Stimulated activated CD4-positive, alpha-beta T cell treated with anti-CD3 and anti-CD28 coated beads, Interleukin-15, amount 100 ng/mL, for 1 hour (primary cell): ENCODE measurements at places on chromosomes 2 and 18.

- no peak for DNase-seq
These were observed 16.4 kb upstream of the MSH2 start for GRCh38 chr2:47386551-47386950.

DNA sequence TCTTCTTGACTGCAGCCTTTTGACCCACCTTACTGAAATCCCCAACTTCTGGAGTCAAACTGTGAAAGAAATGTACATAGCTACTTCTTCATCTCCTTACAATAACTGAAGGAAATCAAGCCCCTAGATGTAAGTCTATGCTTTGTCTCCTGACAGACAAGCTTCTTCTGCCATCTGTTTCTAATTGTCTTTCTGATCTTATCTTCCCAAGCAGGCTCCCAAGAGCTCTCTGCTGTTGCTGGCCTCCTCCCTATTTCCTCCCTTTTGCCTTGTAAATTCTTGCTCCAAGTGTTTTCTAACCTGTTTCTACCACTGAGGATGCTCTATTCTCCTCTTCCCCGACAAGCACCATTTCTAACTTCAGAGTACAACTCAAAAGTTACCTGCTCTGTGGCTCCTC lies 77.4 kb upstream of the OSR1 start:
- no peak for DNase-seq

DNA sequence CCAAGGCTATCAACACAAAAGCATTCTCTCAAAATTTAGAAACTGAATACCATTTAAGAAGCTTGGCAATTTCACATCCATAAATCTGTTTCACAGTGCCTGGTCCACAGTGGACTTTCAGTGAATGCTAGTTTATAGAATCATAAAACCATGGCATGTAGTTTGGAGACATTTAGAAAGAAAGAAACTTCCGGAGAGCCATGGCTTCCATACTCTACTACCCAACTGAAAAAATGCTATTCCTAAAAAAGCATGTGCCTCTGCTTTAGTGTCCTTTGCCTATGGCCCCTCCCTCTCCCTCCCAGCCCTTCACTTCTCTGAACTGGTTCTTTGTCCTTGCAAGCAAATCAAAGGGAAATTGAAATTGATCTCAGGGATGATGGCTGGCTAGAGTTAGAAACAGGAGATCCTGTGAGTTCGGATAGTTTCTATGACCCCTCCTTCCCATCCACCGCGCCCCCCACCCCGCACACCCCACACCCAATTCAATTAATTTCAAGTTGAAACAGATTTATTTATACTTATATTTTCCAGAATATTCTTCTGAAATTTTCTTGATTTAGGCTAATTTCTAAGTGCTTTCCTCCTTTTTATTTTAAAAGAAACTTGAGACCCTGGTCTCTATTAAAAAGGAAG lies 248.3 kb downstream of the TRIB2 start:
- DNase-seq = no peak

DNA sequence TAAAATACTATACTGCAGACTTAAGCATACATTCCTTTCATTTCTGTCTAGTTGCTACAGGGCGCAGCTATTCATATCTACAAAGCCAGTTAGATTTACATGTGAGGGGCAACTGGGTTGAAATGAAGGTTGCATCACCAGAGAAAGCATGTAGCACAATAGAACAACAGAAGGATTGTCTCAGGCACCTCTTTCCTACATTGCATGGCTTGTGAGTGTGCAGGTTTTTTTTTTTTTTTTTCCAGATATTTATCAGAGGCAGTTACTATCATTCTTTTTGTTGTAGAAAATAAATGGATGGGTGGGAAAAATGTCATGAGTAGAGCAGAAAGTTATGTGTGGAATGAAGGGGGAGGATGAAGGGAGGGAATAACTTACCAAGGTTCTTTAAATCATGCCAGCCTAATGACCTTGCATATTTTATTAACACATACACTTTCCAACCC lies 86.8 kb downstream of the ERBB4 start:
- no peak for DNase-seq

DNA sequence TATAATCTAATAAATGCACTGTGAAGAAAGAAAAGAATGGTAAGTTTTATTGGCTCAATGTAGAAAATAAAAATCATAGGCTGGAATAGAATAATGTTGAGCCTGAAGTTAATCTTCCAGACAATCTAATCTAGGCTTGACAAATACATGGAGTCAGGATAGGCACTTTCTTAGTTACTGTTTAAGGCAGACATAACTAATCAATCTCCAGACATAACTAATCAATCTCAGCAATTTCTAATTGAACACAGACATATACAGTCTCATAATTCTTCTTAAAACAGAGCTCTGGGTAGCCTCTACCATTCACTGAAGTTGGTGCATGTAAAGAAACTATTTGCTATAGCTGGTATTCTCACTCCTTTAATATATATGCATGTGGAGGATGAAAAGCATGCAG lies 150.1 kb upstream of the CTAGE1 start:
- no peak for DNase-seq

GRCh38 chr2:112618383-112618782 lies 27.4 kb upstream of the SLC20A1 start:
- DNase-seq = no peak

GRCh38 chr2:12718015-12718671 lies 1.4 kb downstream of the TRIB2 start:
- no peak for DNase-seq

- no peak for DNase-seq
These were observed 32.3 kb downstream of the NCK2 start for GRCh38 chr2:105777031-105777482.

GRCh38 chr2:219511547-219512325 lies 2.5 kb upstream of the ASIC4 start:
- DNase-seq = no peak

- DNase-seq = no peak
These were observed 386.8 kb downstream of the XIRP2 start for GRCh38 chr2:167275046-167275445.

GRCh38 chr2:48146552-48146951 lies 240.3 kb upstream of the FBXO11 start:
- DNase-seq = no peak

DNA sequence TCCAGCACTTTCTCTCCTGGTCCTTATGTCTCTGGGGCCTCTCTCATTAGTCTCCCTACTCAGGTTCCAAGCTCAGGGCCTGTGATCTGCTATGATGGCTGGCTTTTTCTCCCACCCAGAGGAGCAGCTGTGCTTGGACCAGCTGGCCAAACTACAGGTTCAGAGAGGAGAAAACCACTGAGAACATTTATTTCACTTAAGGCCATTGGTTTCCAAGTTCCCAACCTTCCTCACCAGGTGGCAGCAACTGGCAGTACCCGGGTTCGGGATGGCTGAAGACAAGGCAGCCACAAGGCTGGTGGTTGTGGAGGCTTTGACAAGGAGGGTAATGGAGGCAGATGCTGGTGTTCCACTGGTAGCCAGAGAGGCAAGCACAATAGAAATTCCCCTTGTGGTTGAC lies 29.9 kb upstream of the SELENOI start:
- DNase-seq = no peak

- no peak for DNase-seq
These were observed 573.8 kb downstream of the TSN start for GRCh38 chr2:122329278-122329677.

DNA sequence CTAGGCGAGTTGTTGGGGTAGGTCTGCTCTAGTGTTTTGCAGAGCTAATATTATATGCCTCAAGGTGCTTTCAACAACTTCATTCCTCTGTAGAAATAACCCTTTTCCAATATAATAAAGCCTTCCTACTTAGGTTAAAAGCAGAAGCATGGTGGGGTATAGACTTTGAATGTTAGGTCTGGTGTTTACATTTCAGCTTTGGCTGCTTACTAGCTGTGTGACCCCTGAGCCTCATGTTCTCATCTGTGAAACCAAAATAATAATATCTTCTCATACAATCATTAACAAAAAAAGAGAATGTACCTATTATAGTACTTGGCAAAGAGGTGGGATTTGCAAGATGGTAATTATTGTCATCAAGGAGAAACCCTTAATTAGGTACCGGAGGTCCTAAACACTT lies 386.6 kb downstream of the NBAS start:
- DNase-seq = no peak

GRCh38 chr18:57087644-57088376 lies 59.1 kb upstream of the BOD1L2 start:
- DNase-seq = no peak

DNA sequence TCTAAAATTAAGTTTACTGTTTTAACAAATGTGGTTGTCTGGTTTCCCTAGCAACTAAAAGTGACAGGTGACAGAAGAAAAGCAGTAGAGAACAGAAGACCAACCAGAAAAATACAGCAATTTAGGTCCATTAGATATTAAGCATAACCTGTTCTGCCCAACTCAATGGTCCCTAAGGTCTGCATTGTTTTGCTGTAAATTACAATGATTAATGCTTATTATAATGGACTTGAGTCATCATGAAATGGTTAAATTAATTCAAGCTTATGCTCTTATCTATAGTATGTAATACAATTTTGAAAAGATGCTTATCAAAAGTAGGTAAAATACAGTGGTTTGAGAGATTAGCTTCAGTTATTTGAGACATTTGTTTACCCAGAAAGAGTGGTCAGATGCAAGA lies 378.0 kb downstream of the GRB14 start:
- DNase-seq = no peak

GRCh38 chr2:109340381-109340780 lies 211.4 kb downstream of the SH3RF3 start:
- DNase-seq = no peak

- no peak for DNase-seq
These were observed 144.3 kb upstream of the ZFP36L2 start for GRCh38 chr2:43370705-43371104.

GRCh38 chr2:9681427-9681817 lies 50.6 kb upstream of the YWHAQ start:
- DNase-seq = no peak
